Activated T-helper 17 cell treated with anti-CD3 and anti-CD28 coated beads, Interleukin-2, amount 50 U/mL, for 72 hours (primary cell): ENCODE measurements at places on chromosomes 4 and X.

- ATAC-seq, result no peak
Observed at GRCh38 chr4:72031868-72032608, at the start of gene NPFFR2. NPFFR2 (plus strand) TSS chr4:72032000; CDS start chr4:72128592, 96,592 bp downstream.

GRCh38 chr4:67779631-67780030 is 25.4 kb upstream of the GNRHR start:
- peak; percentile 50 for ATAC-seq

GRCh38 chrX:53715346-53715924 is 28.9 kb upstream of the HUWE1 start:
- peak; percentile 7 for ATAC-seq

GRCh38 chrX:152155766-152156310 is 17.5 kb upstream of the MAGEA10 start:
- no peak for ATAC-seq

- ATAC-seq, result peak; percentile 66
Observed at GRCh38 chrX:107979534-107979933, 2.6 kb downstream of the TEX13B start.

DNA sequence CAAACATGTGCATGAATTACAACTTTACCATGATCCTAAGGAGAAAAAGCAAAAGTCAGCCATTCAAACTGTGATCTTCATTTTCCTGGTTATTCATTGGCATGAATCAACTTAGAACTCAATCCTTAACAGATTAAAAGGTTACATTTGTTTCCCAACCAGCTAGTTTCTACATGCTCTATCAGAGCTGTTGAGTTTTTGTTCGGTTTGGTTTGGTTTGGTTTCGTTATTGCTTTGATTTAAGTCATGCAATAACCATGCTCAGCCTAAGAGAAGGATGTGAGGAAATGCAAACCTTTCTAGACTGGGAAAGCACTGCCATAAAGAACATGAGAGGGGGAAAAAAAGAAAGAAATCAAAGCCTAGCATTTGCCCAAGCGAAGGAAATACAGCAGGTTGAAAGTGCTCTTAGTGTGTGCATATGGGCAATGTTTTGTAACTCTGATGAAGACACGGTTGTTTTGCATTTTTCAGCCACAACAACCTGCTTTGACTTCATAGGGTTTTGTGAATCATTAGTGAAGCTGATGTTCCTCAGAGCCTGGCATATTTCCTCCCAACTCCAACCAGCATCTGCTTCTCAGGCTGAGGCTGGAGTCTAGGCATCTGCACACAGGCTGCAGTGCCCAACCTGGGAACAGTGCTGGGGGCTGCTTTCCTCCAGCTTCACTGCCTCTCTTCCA is 234.3 kb downstream of the ZNF674 start:
- ATAC-seq, result peak; percentile 90

DNA sequence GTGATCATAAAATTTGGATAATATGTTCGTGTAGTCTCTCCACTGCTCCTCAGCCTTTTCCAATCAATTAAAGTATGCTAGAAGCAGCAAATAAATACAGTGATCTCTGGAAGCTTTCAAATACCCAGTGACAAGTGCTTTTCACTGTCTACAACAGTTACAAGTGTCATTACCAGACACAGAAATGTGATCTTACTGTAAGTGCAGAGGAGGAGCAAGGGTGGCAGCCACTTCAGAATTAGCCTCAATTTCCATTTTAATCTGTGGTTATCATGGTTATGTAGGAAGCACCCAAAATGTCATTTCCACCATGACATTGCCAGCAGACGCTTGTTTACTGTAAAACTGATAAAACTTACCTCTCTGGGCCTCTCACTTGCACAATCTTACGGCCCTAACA is 133.9 kb upstream of the ADAMTS3 start:
- ATAC-seq, result no peak

- no peak for ATAC-seq
Observed at GRCh38 chr4:94550352-94550751, 98.6 kb downstream of the PDLIM5 start.

DNA sequence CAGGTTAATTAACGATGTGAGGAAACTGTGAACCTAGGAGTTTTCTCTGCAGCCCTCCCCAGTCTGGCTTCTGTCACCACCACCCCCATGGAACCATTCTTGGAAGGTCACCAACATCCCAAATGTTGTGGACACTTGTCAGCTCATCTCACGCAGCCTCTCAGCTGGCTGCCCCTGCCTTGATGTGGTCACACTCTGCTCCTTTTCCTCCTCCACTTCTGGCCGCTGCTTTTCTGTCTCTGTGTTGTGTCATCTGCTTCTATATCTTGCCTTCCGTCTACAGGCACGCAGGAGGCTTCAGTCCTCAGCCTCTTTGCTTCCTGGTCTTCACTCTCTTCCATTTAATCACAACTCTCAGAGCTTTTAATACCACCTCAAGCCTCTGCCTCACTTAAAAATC is 371.5 kb upstream of the SLIT2 start:
- ATAC-seq, result no peak

GRCh38 chr4:120709991-120710390 is 212.5 kb downstream of the PRDM5 start:
- ATAC-seq, result no peak

GRCh38 chrX:633043-633984 is 2.7 kb downstream of the SHOX start:
- no peak for ATAC-seq
